ENCODE measurements at places on chromosomes 4 and X.

GRCh38 chrX:125769628-125770027 lies 396.5 kb downstream of the DCAF12L2 start:
- no peak for DNase-seq

DNA sequence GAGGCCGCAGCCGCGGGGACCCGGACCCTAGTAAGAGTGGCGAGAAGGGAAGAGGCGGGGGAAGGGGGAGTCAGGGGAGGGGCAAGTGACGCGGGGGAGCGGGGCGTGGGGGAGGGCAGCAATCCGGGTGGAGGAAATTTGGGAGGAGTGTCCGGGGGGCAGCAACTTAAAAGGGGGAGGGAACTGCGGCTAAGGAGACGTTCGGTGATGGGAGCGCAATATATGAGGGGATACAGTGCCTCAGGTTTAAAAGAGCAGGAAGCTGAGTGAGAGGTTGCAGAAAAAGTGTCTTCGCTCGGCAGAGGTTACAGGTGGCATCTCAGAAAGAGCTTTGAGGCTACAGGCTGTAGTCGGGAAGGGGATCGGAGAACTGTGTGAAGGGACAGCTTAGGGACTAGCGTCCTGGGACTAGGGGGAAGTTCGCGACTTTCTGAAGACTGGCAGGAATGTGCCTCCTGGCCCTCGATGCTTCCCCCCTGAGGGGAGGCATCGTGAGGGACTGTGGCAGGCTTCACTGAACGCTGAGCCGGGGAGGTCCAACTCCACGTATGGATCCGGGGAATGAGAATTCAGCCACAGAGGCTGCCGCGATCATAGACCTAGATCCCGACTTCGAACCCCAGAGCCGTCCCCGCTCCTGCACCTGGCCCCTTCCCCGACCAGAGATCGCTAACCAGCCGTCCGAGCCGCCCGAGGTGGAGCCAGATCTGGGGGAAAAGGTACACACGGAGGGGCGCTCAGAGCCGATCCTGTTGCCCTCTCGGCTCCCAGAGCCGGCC lies 519 bp downstream of the FOXO4 start:
- DNase-seq = no peak

DNA sequence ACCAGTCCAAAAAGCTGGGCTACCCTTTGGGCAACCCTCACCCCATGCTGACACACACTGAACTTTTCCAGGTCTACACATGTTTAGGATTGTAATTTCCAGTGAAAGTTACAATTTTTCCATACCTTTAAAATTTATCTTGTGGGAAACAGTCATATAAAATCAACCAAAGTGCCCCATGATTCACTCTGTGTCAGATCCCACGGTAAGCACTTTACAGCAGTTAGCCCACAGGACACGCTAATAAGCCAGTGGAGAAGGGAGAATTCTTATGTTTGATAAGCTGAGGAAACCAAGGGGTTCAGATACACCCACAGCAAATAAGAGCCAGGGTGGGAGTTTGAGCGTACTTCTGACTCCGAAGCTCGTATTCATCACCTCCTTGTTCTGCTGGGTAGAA lies 72.4 kb upstream of the TBL1X start:
- no peak for DNase-seq

DNA sequence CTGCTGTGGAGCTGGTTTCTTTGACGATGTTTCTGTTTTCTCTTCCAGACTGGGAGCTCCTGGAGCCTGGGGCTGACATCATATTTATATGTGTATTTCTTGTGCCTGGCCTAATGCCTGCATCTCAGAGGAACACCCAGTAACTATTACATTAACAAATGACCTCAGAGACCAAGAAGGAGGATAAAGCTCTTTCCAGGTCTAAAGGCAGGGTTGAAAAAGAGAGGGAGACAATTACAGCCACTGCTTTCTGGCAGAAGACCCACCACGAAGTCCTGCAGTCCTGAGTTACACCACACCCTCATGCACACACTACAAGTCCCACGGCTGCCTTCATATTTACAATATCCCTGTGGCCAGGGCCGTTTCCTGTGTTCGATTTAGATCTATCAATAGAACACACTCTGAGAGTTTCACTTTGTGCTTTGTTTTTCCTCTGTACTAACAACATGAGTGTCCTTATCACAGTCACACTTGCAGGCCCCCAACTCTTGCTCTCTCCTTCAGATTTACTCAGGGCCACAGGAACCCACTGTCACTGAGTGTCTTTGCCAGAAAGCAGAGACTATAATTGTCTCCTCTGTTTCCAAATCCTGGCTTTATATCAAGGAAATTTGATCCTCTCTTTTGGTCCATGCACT lies 535.5 kb downstream of the MID1IP1 start:
- no peak for DNase-seq

- no peak for DNase-seq
Observed at GRCh38 chrX:134396174-134396573, 63.8 kb upstream of the HPRT1 start.

- DNase-seq = no peak
Observed at GRCh38 chrX:13581554-13581953, 12.2 kb downstream of the EGFL6 start.

DNA sequence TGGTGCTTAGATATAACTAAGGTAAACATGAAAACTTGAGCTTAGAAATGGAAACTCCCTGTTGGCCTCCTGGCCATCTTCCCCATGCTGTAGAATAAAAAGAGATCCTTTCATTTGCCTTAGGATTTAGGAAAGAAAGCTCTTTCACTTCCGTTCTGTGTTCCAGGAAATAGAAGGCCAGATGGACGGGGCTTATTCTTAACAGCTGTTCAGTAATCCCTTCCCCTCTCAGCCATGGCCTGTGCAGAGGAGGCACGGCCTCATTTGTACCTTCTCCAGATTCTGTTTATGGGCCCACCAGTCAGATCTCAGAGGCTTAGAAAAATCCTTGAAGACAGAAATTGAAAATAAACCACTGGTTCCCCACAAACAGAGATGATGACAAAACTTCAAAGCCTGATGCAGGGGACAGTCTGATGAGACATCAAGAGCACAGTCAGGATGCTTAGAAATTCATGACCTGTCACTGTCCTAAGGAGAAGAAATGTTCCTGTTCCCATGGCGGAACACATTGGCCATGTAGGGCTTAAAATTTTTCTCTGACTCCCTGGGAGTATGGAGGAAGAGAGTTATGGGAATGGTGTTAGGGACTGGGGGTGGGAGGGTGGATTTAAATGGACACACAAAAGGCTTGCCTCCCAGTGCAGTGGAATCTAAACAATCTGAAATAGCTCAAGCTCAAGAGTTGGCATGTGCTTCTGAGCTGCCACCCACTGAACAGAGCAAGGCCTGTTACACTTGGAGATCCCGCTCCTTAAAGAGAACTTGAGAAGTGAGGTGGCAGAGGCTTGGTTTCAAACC lies 188.8 kb downstream of the SOWAHB start:
- no peak for DNase-seq

DNA sequence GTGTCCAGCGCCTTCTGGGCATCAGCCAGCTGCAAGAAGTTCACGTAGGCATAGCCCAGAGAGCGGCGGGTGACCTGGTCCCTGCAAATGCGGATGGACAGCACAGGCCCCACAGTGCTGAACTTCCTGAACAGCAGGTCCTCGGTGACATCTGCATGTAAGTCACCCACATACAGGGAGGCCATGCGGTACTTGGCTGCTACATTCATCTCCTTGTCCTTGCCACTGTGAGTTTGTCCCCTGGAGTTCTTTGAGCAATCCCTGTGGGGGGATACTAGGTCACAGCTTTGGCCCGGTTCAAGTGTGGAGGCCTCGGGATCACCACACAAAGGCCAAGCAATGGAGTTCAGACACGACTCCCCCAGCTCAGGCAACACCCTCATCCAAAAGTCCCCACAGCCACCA lies 776 bp downstream of the PABPC4L start:
- DNase-seq = no peak

- no peak for DNase-seq
Observed at GRCh38 chr4:176030391-176030790, 35.2 kb upstream of the WDR17 start.

DNA sequence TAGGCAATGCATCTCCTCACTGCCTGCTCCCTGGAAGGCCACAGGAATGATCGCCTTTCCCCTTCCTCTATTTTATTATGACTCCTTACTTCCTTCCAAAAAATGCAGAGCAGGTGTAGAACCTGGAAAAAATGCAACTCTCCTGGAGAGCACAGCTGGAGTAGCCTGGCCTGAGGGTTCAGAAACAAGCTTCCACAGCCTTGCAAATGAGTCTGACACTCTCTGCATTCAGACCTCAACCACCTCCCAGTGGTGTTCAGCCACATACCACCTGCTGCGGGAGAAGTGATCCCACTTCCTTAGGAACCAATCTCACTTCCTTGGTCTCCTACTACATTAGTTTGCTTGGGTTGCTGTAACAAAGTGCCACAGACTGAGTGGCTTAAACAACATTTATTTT lies 368.1 kb upstream of the NOCT start:
- no peak for DNase-seq

DNA sequence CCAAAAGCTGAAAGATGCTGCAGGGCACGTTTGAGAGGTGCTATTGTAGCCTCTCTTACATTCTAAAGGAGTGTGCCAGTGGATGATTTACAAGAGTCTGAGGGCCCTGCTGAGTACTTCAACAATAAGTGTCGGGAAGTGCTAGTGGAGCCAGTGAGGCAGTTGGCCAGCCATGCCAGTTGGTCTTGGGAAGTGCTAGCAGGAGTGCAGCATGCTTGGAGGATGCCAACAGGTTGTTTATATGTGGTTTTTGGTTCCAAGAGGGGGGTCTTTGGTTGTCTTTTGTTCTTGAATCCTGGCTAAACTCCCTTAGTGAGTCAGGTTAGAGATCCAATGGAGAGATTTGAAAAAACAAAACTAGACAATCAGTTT lies 335.3 kb downstream of the PABPC4L start:
- no peak for DNase-seq

GRCh38 chrX:52988985-52989917 lies 30.9 kb upstream of the FAM156A start:
- no peak for DNase-seq

DNA sequence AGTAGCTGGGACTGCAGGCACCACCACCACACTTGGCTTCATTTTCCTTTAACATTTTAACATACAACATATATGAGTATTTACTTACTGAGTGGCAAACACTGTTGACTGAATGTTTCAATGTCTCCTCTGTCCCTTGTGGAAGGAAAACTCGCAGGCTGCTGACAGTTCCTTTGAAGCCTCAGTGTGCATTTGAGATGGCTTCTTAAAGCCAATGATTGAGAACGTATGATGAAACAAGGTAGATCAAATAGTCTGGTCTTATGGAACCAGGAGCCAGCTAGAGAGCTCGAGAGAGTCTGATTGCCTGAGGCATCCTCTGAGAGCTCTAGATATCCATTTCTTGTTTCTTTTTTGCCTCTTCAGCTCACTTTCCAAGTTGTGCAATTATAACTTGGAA lies 43.0 kb upstream of the PDLIM3 start:
- no peak for DNase-seq

DNA sequence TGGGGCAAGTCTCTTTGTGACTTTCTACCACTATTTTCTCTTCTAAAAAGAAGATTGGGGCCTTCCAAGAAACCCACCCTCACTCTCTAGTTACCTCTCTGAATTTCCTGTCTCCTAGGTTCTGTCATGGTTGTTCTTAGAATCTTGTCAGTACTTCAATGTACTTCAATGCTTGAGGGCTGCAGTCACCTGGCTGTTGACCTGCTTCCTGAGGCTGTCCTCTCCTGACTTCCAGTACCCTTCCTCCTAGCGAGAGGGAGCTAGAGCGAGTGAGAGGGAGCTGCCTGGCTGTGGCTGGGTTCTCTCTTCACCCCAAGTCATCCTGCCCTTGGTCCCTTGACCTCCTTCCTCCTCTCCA lies 17.7 kb downstream of the CD99L2 start:
- DNase-seq = no peak

- DNase-seq = no peak
Observed at GRCh38 chr4:104279744-104280143, 214.9 kb downstream of the CXXC4 start.

- DNase-seq = peak; percentile 87
Observed at GRCh38 chr4:337143-337931, at the start of gene ZNF141. Gene ZNF141 (plus strand): TSS chr4:337814. CDS start chr4:337984, 170 bp downstream.

Data from activated CD4-positive, alpha-beta T cell treated with anti-CD3 and anti-CD28 coated beads for 24 hours (primary cell).